ENCODE measurements at places on chromosomes 1 and 21.

DNA sequence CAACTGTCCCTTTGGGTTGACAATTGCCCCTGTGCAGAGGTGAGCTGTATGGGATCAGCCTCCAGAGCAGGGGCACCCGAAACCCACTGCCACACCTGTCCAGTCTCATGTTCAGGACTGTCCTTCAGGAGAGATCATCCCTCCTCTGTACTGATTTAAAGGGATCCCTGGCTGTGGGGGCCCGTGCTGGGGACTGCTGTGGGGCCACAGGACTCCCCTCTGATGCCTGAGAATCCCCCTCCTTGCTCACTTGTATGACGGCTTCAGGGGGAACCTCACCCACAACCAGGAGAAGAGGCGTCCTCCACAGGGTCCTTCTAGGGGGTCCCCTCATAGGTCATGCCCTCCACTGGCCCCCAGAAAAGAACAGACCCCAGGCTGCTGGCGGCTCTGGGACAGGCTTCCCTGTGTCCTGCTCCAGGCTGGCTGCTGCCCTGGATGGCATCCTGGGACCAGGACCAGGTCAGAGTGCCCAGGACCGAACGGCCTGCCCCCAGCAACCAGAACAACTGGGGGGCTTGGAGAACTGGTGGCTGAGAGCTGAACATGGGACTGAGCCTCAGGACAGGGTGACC is 77.5 kb upstream of the ACTRT2 start:
- no peak for DNase-seq

- no peak for DNase-seq
Measured at GRCh38 chr1:117611894-117612483, 6.1 kb downstream of the TENT5C start.

DNA sequence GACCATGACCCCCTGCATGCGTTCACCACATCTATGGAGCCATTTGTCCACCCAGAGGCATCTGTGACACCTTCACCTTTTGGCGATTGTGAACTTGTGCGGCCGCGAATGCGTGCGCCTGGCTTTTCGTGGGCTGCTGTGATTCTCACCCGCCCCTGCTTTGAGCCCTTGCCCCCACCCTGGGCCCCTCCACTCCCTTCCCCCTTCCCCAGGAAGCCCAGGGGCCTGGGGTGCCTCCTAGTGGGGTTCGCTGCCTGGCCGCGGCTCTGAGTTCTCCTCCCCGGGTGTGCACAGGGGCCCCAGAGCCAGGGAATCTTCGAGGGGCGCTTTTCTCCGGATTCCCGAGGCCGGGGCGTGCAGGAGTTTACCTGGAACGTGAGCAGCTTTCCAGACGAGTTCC is 97.9 kb upstream of the ACTRT2 start:
- DNase-seq: no peak

DNA sequence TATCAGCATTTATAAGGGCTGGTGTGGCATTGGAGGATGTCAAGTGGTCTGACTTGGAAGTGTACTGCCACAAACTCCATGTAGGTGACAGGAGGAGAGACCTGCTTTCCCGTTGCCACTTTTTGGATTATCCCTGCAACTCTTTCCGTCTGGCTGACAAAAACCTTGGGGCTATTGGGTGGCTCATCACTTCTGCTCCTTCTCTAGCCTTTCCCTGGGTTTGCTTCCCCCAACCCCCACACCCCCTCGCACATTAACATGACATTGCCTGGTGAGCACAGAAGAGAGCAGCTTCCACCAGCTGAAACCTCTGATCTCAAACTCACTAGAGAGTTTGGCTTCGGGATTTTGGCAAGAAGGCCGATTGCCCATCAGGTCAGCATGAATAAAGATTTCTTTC is 39.2 kb downstream of the PROX1 start:
- DNase-seq: no peak

- no peak for DNase-seq
Measured at GRCh38 chr1:200206340-200206739, 178.8 kb downstream of the NR5A2 start.

Measured in stimulated activated CD8-positive, alpha-beta memory T cell treated with anti-CD3 and anti-CD28 coated beads, Interleukin-12 subunit alpha, Interleukin-12 subunit beta, amount 100 ng/mL, for 1 hour (primary cell).